Hindlimb muscle (tissue), 1 donor: ENCODE measurements at places on chromosomes 5 and 9. TPM values are rescaled to one million over a fixed set of nuclear protein-coding genes. Genes with fewer than 3 reads are reported as not detected.

ASPN gene
- 138 TPM for polyA plus RNA-seq

BHMT2 gene
- polyA plus RNA-seq, result 4.9 TPM

PCDHA1 gene
- not detected for polyA plus RNA-seq

VCAN gene
- polyA plus RNA-seq, result 211 TPM

CTSV gene
- polyA plus RNA-seq, result 0.39 TPM

QRFP gene
- polyA plus RNA-seq, result 0.35 TPM

EDIL3 gene
- 13.2 TPM for polyA plus RNA-seq

GABRG2 gene
- not detected for polyA plus RNA-seq

TMC1 gene
- polyA plus RNA-seq, result 1.1 TPM

- no peak for DNase-seq
These were observed 54.8 kb upstream of the GPBP1 start for GRCh38 chr5:57119031-57119430.

- DNase-seq, result no peak
These were observed 23.0 kb downstream of the UBE2D2 start for GRCh38 chr5:139584137-139584536.

DNA sequence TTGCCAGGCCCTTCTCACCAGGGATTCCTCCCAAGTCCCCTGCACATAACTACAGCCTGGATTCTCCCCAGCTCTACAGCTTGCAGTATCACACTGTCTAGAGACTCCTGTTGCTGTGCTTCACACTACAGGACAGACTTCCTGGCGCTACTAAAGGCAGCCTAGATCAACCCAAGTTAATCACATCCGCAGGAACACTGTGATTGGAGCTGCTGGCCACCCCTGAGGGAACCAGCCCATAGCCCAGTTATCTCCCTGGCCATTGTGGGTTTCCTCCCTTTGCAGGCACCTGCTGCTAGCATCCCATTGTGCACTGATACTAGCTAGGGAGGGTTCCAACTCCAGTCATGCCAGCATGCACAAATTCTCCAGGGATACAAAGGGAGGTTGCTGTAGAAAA lies 53.5 kb downstream of the NLN start:
- no peak for DNase-seq

GRCh38 chr9:133227242-133227860 lies 18.3 kb upstream of the OBP2B start:
- DNase-seq, result no peak

DNA sequence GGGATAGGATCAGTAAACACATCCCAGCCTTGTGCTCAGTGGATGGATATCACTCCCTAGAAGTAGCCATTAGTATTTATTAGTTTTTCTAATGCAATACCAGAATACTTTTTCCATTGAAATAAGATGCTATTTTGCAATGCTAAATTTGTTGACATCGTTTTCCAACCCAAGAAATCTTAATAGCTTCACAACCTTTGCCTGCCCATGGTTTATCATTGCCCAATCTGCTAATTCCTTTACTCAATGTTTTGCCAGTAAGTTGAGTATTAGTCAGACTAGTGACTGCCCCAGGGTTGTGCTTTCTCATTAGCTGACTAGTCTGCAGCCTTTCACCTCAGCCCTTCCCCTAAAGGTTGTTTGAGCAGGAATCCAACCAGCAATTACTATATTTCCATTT lies 62.9 kb downstream of the NREP start:
- no peak for DNase-seq

- peak; percentile 41 for DNase-seq
These were observed 9.3 kb upstream of the ZDHHC12 start for GRCh38 chr9:128733256-128733655.

DNA sequence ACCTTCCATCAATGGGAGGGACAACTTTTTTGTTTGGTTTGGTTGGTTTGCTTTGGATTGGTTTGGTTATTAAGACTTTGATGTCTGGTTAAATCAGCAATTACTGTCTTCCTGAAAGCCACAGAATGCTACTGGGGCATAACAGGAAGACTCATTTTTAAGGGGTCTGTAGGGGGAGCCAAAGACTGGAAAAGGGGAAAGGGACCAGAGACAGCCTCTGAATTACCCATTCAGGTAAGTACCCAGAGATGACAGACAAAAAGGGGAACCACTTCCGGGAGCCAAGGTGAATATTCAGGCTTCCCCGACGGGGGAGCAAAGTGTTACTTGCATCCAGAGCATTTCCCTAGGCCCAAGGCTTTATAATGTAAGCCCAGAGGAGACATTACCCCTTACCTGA lies 4.6 kb upstream of the FEM1C start:
- no peak for DNase-seq

GRCh38 chr5:100623719-100624118 lies 88.5 kb downstream of the FAM174A start:
- DNase-seq, result peak; percentile 15

DNA sequence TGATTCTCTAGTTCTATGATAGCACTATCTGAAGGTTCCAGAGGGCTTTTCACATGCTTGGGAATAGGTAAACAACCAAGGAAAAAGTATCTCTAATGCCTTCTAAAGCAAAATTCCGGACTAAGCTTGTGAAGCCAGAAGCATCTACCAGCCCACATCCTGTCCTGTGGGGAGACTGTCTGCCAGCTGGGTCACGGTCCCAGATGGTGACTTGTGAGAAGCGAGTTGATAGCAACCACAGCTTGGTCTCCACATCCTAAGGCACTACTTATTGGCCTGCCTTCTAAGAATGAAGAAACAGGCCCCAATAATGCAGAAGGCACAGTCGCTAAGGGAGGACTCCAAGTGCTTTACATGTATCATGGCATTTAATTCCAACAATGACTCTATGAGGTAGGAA lies 184.1 kb upstream of the ADRA1B start:
- no peak for DNase-seq

GRCh38 chr5:14767735-14768507 lies 103.4 kb downstream of the OTULIN start:
- DNase-seq, result no peak

- DNase-seq, result no peak
These were observed 46.8 kb upstream of the FUBP3 start for GRCh38 chr9:130532426-130533080.

GRCh38 chr5:52864884-52865283 lies 77.2 kb downstream of the ITGA1 start:
- DNase-seq, result no peak

DNA sequence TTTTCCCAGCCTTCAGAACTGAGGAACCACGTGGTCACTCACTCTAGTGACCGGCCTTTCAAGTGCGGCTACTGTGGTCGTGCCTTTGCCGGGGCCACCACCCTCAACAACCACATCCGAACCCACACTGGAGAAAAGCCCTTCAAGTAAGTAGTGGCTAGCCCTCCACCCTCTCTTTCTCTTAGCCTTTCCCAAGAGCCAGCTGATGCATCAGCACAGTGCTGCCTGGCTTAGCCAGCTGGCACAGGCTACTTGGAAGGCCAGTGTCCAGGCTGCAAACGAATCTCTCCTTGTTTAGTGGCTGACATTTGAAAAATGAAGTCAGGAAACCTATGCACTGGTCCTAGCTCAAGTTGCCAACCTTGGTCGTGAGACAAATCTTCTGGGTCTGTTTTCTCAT lies 91.1 kb downstream of the PRDM6 start:
- no peak for DNase-seq

DNA sequence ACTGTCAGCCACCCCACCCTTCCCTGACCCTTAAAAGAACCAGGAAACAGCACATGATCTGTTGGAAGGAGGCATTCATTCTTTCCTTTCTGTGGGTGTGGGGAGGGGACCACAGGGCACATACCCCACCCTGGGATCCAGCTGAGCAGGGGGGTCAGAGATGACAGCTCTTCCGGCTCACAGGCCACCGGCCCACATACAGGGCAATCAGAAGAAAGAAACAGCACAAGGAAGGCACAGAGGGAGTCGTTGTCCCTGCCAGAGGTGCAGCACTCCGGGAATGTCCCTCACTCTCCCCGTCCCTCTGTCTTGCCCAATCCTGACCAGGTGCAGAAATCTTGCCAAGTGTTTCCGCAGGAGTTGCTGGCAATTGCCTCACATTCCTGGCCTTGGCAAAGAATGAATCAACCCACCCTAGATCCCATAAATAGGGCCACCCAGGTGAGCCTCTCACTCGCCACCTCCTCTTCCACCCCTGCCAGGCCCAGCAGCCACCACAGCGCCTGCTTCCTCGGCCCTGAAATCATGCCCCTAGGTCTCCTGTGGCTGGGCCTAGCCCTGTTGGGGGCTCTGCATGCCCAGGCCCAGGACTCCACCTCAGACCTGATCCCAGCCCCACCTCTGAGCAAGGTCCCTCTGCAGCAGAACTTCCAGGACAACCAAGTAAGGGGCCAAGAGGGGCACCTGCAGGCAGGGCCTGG lies at the start of gene LCN2:
Gene LCN2 (plus strand): TSS at position 453 of the 701 bp plus-strand sequence. CDS start 73 bp downstream, at position 526.
- no peak for DNase-seq

DNA sequence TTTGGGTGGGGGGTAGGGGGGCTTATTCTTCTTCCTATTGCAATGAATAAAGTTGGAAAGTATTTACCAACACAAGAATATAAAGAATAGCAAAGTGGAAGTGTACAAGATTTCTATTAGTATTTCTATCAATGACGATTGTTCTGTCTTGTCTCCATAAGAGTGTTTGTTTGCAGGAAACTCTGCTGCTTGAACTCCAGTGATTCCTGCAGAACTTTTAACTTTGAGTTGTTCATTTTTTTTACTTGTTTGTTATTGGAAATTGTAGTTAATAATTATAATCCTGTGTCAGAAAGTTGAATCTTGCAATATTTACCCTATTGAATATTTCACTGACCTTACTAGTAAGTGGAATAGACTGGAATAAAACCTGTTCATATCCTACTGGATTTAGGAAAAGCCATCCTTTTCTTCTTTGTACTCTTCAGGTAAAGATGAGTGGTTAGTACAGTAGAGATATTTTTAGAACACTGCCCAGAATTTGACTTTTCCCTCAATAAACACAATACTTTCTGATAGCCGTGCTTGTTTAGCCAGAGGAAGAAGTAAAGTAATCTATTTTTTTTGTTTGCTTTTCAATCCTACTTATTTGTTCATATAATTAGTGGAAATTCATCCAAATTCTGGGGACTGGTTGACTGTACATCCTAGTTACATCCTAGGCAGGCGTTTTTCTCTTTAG lies 340.4 kb downstream of the TENT4A start:
- DNase-seq, result no peak

- DNase-seq, result no peak
These were observed 8.8 kb upstream of the TEX53 start for GRCh38 chr9:114666401-114666800.

DNA sequence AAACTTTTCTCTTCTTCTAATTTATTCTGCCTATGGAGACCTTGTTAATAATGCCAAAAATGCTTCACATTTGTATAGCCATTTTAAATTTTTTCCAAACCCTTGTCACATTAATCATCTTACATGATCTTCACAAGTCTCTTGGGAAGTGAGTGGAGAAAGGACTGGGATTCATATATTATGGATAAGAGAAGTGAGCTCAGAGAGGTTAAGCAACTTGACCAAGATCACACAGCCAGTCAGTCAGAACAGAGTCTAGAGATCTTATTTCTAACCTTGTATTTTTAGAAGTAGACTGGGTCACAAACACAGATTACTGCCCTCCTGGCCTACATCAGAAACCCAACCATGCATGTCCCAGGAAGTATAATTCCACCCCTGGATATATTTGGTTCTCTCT lies 218.0 kb upstream of the ADRA1B start:
- no peak for DNase-seq

GRCh38 chr5:16104961-16105360 lies 74.6 kb downstream of the MARCHF11 start:
- DNase-seq, result no peak

- no peak for DNase-seq
These were observed 3.5 kb downstream of the CNOT8 start for GRCh38 chr5:154861946-154862345.

DNA sequence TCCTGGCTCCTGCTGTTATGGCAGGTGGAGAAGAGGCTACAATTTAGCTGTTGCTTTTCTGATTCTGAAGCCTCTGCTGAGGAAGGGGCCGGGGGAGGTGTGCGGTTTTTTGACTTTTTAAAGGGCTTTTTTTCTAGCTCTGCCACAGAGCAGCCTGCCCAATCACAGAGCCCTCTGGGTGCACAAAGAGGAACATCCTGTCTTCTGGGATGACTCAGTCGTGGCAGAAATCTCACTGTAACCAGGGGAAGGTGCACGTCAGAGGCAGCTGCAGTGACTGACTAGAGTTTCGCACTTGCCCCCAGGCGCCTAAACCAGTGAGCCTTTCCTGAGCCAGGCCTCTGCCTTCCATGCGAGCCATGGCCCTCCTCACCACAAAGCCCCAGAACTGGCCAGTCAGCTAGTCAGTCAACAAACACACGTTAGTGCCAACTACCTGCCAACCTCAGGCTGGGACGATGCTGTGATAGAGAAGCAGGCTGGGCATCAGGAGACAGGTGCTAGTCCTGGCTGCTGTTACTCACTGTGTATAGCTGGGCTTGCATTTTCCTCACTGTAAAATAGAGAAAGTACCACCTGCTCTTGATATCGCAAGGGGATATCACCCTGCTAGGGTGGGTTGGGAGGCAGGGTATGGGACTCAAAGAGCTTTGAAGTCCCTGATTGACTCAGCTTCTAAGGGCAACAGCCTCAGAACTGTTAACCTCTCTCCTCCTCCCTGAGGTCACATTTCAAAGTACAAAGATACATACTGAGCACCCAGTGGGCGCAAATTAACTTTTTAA lies 2.2 kb downstream of the AKNA start:
- DNase-seq, result no peak

- DNase-seq, result no peak
These were observed 72.8 kb downstream of the PTTG1 start for GRCh38 chr5:160494451-160494850.

DNA sequence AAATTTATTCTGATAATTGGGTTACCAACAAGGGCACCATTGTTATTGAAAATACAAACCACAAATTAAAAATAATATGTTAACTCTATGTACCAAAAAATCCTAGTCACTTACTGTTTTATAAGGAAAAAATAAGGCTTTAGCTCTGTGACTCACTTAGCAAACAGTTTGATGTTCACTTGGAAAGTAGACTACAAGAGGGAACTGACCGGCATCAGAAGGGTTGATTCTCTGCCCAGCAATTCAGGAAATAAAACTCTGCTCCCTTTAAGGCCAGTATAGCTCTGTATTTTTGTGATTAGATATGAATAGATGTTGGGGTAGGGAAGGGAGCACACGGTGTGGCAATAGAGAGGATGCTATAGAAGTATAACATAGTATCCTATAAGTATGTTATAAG lies 671.3 kb downstream of the LRRC70 start:
- DNase-seq, result no peak

DNA sequence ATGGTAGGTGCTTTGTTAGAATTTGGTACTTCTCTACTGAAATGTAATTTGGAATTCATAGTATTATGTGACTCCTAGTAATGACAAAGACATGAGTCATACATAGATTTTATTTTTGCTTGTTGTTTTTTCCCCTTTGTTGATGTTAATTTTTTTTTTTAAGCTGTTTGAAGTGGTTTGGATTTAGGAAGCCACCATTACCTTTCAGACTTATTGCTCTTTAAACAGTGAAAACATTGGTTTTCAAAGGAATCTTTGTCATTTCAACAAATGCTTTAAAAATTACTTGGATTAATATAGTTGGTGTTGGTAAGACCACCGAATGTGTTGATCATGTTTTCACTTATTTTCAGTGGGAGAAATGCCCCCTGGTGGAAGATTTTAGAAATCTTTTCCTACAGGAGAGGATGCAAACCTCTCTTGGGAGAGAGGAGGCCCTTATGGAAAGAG lies 170.1 kb upstream of the PITX1 start:
- DNase-seq, result no peak

- no peak for DNase-seq
These were observed 24.3 kb downstream of the BOD1 start for GRCh38 chr5:173592050-173592669.
